ENCODE measurements at places on chromosomes 3 and 15. TPM values are rescaled to one million over a fixed set of nuclear protein-coding genes. Genes with fewer than 3 reads are reported as not detected.

COLQ gene
- 2.6 TPM for total RNA-seq

MORC1 gene
- total RNA-seq = not detected

NPAP1 gene
- total RNA-seq = 0.41 TPM

ATP13A4 gene
- total RNA-seq = 0.88 TPM

ALDH1A2 gene
- total RNA-seq = 121 TPM

LDHAL6B gene
- not detected for total RNA-seq

MAP6D1 gene
- 1.9 TPM for total RNA-seq

SEMA3F gene
- total RNA-seq = 12.6 TPM

OXNAD1 gene
- total RNA-seq = 33.2 TPM

CEP70 gene
- 154 TPM for total RNA-seq

C3orf80 gene
- total RNA-seq = not detected

TRPM1 gene
- total RNA-seq = not detected

SELENOT gene
- 98.0 TPM for total RNA-seq

CILP gene
- total RNA-seq = 15.8 TPM

CD200 gene
- total RNA-seq = 15.6 TPM

CNTN3 gene
- total RNA-seq = 19.7 TPM

RBP2 gene
- total RNA-seq = not detected

GUCA1C gene
- total RNA-seq = not detected

XCR1 gene
- total RNA-seq = not detected

NTRK3 gene
- 47.0 TPM for total RNA-seq

SERPINI2 gene
- not detected for total RNA-seq

GABRG3 gene
- 3.0 TPM for total RNA-seq

TNFAIP8L3 gene
- 45.9 TPM for total RNA-seq

B3GALNT1 gene
- total RNA-seq = 15.3 TPM

LRTM1 gene
- total RNA-seq = not detected

ROPN1 gene
- not detected for total RNA-seq

OSBPL10 gene
- total RNA-seq = 30.0 TPM

SUCNR1 gene
- total RNA-seq = not detected

RBPMS2 gene
- 7.9 TPM for total RNA-seq

BTLA gene
- total RNA-seq = 0.70 TPM

EDEM1 gene
- 48.3 TPM for total RNA-seq

USP19 gene
- total RNA-seq = 22.1 TPM

GOLGA6L7 gene
- not detected for total RNA-seq
